ENCODE measurements at places on chromosomes 2 and 18. TPM values are rescaled to one million over a fixed set of nuclear protein-coding genes. Genes with fewer than 3 reads are reported as not detected.

The C18orf32 gene
- 58.6 TPM for total RNA-seq

The RBBP8 gene
- 166 TPM for total RNA-seq

The DPP4 gene
- total RNA-seq = 74.8 TPM

The SCN7A gene
- 3.6 TPM for total RNA-seq

- DNase-seq = no peak
These were observed 89.4 kb downstream of the TNS1 start for GRCh38 chr2:217913436-217913835.

The PREPL gene
- total RNA-seq = 67.9 TPM

DNA sequence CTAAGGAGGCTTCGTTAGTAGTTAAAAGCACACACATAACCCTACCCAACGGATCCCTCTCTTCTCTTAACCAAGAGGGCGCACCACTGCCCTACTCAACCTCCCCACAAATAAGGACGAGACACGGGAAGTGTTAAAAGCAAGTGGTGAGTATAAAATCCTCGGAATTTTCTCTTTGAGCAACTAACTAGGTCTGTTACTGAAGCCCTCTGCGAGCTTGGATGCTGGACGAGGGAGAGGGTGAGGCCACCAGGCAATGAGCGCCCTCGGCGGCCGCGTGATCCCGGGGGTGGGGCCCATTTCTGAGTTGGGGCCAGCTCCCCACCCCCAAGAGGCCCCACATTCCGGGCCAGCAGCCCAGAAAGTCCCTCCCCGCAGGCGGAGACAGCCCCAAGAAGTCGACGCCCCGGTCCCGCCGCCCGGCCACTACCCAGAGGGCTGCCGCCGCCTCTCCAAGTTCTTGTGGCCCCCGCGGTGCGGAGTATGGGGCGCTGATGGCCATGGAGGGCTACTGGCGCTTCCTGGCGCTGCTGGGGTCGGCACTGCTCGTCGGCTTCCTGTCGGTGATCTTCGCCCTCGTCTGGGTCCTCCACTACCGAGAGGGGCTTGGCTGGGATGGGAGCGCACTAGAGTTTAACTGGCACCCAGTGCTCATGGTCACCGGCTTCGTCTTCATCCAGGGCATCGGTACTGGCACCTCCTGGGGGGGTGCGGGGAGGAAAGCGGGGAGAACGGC, at the start of gene CYBRD1:
TSS of gene CYBRD1 (plus strand) at position 423 of the 736 bp plus-strand sequence. CDS start at position 495, 72 bp downstream.
- DNase-seq = peak; percentile 69

The CD226 gene
- total RNA-seq = 5.0 TPM

The PLCD4 gene
- 11.0 TPM for total RNA-seq

The MARCHF7 gene
- 79.0 TPM for total RNA-seq

DNA sequence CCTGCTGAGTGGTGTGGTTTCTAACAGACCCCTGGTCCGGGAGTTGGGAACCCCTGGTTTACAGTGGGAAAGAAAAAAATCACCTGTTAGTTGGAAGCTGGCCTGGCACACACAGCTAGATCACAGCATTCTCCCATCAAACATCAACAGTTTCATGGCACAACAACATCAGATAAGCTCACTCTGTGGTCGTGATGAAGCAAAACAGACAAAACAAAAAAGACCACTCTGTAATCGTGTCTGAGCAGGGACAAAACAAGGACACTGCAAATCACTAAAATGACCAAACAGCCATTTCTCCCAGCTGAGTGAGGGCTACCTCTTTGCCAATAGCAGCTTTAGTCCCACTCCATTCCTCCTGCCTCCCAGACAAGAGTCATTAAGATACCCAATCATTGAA, 9.0 kb upstream of the IMPACT start:
- DNase-seq = no peak

DNA sequence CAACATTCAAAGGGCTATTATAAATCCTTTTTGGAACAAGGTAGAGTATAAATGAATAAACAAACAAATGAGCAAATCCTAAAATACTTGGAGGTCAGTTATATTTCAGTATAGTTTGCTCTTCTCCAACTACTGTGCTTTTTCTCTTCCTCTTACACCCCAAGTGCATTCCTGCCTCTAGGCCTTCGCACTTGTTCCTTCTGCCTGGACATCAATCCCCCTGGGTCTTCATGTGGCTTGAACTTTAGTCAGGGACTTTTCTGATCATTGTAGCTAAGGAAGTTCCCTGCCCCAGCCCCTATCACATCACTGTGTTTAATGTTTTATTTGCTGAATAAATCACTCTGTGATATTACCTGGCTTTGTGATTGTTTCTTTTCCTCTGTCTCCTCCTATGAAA, 418.2 kb upstream of the HNRNPA3 start:
- no peak for DNase-seq

The TGFA gene
- total RNA-seq = 30.8 TPM

DNA sequence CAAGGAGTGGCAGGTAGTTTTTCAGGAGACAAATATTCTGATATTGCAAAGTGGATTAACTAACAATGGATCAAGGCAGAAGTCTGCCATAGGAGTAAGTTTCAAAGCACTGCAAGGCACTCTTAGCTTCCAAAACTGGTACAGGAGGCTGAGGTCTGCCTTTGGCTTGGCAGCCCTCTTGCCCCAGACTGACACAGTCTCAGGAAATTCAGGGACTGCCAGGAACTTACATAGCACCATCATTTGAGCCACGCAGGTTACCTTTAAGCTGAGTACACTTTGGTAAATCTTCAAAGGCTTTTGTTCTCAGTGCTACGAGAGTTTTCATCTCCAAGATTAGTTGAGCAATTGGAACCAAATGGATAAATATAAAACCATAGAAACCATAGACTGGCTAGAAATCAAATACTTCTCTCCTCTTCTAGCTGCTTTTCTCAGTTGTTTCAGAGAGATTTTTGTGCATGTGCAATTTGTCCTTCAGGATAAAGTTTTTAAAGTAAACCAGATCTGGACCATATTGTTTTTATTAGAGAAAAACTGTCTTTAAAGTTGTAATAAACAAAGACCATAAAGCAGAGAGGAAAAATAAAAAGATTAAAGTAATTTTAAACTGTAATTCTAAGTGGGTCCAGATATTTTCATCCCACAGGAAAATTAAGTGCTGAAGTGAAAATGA, 18.8 kb downstream of the ANKRD29 start:
- no peak for DNase-seq

DNA sequence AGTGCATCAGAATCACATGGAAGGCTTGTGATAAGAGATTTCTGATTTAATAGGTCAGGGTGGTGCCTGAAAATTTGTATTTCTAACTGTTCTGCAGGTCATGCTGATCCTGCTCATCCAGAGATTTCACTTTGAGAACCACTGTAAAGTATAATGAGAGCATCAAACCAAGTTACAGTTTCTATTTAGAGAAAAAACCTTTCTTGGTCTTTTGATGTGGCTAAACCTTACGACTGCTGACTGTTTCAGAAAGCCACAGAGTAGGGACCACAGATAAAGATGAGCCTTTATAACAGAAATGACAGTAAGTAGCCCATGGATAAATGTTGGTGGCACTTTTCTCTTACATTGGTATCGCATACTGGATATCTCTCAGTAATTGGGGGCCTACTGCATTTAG, 109.4 kb upstream of the FANCL start:
- DNase-seq = no peak

- DNase-seq = no peak
These were observed 365.7 kb upstream of the FANCL start for GRCh38 chr2:58606799-58607198.

The NCOA1 gene
- 41.5 TPM for total RNA-seq

- peak; percentile 5 for DNase-seq
These were observed 835.1 kb downstream of the TSN start for GRCh38 chr2:122590524-122590923.

DNA sequence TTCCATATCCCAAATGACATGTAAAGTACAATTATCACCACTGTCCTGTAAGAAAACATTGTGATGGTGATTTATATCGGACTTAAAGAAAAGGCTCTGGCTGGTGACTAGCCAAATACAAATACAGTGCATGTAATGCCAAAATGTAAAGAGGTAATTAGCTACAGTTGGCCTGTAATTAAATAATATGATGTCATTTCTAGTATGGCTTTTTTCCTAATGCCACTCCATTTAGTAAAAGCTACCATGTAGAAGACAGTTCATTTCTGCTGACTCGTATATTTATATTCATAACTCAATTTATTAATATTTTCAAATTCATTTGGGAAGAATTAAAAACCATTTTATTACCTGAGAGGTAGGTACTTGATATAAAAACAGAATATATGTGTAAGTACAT, 815.7 kb downstream of the ERBB4 start:
- DNase-seq = no peak

The HOXD1 gene
- 11.3 TPM for total RNA-seq
